ENCODE measurements at places on chromosomes 12 and 14.
A peak's percentile ranks its signal among the peaks of the same experiment; 100 is the strongest.

DNA sequence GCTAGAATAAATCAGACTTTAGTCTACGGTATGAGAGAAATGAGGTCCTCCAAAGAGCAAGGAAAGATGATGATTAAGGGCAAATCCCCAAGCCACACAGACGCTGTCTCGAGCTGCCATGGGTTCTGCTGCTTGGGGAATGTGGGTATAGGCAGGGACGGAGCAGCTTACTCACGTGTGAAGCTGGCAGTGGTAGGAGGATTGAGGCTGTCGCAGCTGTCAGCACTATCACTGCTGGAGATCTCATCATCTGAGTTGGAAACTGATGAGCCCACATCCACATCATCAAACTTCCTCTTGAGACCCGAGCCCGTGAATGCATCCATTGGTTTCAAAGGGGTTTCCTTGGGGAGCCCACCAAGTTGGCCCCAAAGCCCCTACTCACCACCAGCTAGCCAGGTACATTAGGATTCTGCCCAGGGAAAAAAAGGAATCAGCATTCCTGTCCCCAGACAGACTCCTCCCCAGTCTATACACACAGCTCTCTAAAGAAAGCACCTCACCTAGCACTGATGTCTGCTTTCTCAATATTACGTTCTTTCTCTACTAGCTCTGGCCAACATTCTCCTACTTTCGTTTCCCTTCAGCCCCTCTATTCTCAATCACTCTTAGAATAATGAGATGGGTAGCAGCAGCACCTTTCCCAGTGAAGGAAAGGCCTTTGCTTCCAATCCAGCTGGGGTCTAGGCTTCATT is 7.0 kb downstream of the CSRNP2 start:
- DNase-seq: peak; percentile 6

DNA sequence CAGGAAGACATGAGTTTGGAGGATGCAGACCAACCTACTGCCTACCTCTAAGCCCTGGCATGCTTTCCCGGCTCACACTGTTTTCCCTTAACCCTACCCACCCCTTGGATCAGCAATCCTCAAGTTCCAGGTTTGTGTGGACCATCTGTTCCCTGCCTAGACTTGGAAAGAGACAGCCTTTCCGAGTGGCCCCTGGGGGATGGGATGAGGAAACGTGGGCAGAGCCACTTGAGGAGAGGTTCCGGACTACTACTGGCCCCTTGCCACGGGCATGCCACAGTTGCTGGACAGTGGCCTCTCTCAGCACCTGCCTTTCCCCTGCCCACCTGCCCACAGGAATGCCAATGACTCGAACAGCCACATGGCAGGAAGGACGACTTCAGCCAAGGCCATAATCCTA is 135.9 kb downstream of the SLC15A4 start:
- DNase-seq: no peak

DNA sequence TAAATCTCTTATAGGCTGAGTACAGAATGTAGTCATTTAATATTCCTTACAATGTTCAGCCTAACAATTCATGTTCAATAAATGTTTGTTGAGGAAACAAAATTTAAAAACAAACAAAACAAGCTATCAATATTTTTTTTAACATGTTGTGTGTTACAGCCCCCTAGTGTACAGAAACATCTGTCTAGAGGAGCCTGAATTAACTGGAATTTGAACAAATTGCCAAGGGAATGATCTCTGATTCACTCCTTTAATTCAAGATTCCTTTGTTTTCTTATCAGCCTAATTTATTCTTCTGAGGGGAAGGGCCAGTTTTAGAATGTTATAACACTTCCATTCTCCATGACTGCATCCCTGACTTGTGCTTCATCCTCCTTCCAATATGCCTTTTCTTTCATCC is 127.2 kb downstream of the CMAS start:
- no peak for DNase-seq

DNA sequence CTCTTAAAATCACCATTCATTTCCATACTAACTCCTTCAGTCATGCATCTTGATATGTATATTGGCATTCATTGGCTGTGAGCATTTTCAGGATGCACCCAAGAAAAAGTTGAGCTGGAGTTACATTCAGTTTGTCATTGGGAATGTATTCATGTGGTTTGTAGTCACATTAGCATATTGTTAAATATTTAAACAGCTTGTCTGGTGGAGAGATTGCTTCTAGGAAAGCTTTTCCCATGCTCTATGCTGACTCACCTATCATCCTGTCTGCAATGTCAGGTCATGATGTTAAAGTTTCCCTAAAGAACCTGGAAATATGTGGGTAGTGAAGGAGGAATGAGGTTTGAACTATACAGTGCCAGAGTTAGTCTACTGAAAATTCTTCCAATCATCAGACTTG is 583.6 kb downstream of the GALC start:
- no peak for DNase-seq

GRCh38 chr12:2628401-2628800 is 166.4 kb upstream of the FKBP4 start:
- no peak for DNase-seq
